A549 treated with ZK216348 at 1 μM for 4 hours (cell line): ENCODE measurements at places on chromosomes 4 and X. TPM values are rescaled to one million over a fixed set of nuclear protein-coding genes. Genes with fewer than 3 reads are reported as not detected.

Gene CXorf49
- not detected in 5 replicates for total RNA-seq

Gene STATH
- not detected in 5 replicates for total RNA-seq

Gene VSIG1
- 0.33 to 0.59 TPM (median 0.47 TPM) in 5 replicates for total RNA-seq

Gene ARHGAP36
- not detected in 5 replicates for total RNA-seq

Gene RIBC1
- total RNA-seq, result 0.86 to 1.5 TPM (median 1.3 TPM) in 5 replicates

Gene SPANXD
- total RNA-seq, result 0.46 TPM in 1 of 5 replicates, not detected in the others

Gene PABPC1L2B
- not detected in 5 replicates for total RNA-seq

Gene BMX
- not detected in 5 replicates for total RNA-seq

Gene PABPC1L2A
- total RNA-seq, result not detected in 5 replicates

Gene TMSB15B
- total RNA-seq, result 4.1 to 7.8 TPM (median 6.1 TPM) in 5 replicates

Gene ARAF
- total RNA-seq, result 35.6 to 58.2 TPM (median 56.3 TPM) in 5 replicates

Gene TMEM144
- total RNA-seq, result 2.4 to 4.2 TPM (median 3.9 TPM) in 5 replicates

Gene OTUD6A
- total RNA-seq, result not detected in 5 replicates

Gene ANTXR2
- 3.7 to 4.6 TPM (median 4.3 TPM) in 5 replicates for total RNA-seq

Gene FGFBP1
- total RNA-seq, result 3.8 to 5.6 TPM (median 4.7 TPM) in 5 replicates

Gene CPLX1
- 0.46 to 1.5 TPM (median 0.88 TPM) in 5 replicates for total RNA-seq

Gene DIPK2B
- total RNA-seq, result not detected in 5 replicates

Gene COL4A5
- total RNA-seq, result 9.5 to 17.3 TPM (median 12.8 TPM) in 5 replicates

Gene MAGEC3
- total RNA-seq, result not detected in 5 replicates

Gene FAM184B
- 0.02 to 0.07 TPM (median 0.04 TPM) in 5 replicates for total RNA-seq

Gene SPARCL1
- not detected in 5 replicates for total RNA-seq

Gene ZNF280C
- 2.3 to 3.7 TPM (median 2.7 TPM) in 5 replicates for total RNA-seq

Gene SLC7A11
- total RNA-seq, result 14.3 to 31.4 TPM (median 25.9 TPM) in 5 replicates

Gene CT45A3
- total RNA-seq, result not detected in 5 replicates

Gene ANKRD50
- total RNA-seq, result 2.9 to 6.4 TPM (median 5.5 TPM) in 5 replicates

Gene ABCG2
- 16.9 to 20.5 TPM (median 18.3 TPM) in 5 replicates for total RNA-seq

Gene PASD1
- not detected in 5 replicates for total RNA-seq

Gene ASB9
- 18.4 to 21.6 TPM (median 19.7 TPM) in 5 replicates for total RNA-seq

Gene PCDH10
- 0.06 to 0.21 TPM (median 0.16 TPM) in 5 replicates for total RNA-seq

Gene TRPC3
- 0.05 to 0.14 TPM (median 0.07 TPM) in 4 of 5 replicates, not detected in the other for total RNA-seq

Gene ADH1A
- not detected in 5 replicates for total RNA-seq

Gene HTR2C
- total RNA-seq, result not detected in 5 replicates

Gene MAGED4
- total RNA-seq, result 0.24 to 15.1 TPM (median 11.3 TPM) in 5 replicates

Gene HPGDS
- total RNA-seq, result not detected in 5 replicates

Gene CORIN
- total RNA-seq, result not detected in 5 replicates

Gene NDST3
- not detected in 5 replicates for total RNA-seq
